SK-N-SH treated with all-trans-retinoic acid at 6 μM for 48 hours (cell line): ENCODE measurements at places on chromosomes 5 and 9.

DNA sequence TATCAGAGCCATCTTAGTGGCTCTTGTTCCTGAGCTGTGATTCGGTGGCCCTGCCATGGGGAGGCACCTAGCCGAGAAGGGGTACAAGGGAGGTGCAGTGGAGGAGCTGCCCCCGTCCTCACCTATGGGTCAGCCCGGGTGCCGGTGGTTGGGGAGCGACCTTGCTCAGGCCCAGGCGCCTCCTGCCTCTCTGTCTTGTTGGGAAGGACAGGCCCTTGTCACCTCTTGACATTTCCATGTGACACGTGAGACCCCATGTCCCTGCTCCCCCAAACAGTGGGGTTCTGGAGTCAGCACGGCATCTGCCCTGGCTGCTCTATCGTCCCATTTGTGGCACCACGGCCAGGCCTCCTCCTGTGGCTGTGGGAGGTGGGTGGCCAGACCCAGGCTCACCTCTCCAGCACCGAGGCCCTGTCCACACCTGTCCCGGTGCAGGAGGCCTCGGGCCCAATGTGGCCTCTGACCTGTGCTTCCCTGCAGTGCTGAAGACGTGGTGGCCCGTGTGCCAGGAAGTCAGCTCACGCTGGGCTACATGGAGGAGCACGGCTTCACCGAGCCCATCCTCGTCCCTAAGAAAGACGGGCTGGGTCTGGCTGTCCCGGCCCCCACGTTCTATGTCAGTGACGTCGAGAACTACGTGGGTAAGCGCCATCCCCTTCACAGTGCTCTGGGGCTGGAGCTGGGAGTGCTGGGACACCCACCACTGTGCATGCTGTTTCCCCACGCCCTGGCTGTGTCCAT lies 68.9 kb downstream of the PHF2 start:
- no peak for ATAC-seq

GRCh38 chr5:106521701-106522100 lies 1149.0 kb downstream of the EFNA5 start:
- peak; percentile 66 for ATAC-seq

- no peak for ATAC-seq
Measured at GRCh38 chr9:4615251-4615650, 46.8 kb upstream of the PLPP6 start.

DNA sequence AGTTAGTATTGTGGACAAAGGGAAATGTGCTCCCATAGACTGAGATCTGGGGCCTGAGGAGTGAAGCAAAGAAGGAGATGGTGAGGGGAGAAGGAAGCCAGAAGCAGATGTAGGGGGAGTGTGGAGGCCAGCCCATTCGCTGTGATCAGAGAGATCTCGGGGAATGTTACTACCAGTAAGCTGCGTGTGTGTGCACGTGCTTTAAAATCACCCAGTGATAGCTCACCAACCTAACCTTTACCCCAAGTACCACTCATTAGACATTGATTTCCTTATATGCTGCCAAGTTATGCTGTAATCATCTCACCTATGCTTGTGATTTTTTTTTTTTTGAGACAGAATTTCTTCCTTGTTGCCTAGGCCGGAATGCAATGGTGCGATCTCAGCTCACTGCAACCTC lies 659.1 kb downstream of the IRX1 start:
- no peak for ATAC-seq

DNA sequence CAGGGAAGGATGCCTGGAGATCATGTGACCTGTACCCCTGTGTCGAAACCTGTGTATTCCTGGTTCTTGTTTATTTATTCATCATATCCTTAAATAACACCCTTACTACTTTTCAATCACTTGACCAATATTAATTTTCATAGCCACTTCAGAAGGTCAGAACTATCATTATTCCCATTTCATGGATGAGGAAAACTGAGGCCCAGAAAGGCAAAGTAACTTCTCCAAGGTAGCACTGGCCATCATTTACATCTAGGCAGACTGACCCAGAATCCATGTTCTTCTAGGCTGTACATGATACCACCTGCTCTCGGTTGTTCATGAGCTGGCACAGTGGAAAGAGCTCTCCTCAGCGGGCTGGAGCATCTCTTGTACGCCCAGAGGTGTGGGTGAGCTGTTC lies 49.4 kb downstream of the KCNIP1 start:
- ATAC-seq, result no peak

GRCh38 chr9:134434894-134435506 lies 108.7 kb downstream of the RXRA start:
- peak; percentile 87 for ATAC-seq

- ATAC-seq, result no peak
Measured at GRCh38 chr5:89043676-89044075, 160.7 kb upstream of the MEF2C start.

DNA sequence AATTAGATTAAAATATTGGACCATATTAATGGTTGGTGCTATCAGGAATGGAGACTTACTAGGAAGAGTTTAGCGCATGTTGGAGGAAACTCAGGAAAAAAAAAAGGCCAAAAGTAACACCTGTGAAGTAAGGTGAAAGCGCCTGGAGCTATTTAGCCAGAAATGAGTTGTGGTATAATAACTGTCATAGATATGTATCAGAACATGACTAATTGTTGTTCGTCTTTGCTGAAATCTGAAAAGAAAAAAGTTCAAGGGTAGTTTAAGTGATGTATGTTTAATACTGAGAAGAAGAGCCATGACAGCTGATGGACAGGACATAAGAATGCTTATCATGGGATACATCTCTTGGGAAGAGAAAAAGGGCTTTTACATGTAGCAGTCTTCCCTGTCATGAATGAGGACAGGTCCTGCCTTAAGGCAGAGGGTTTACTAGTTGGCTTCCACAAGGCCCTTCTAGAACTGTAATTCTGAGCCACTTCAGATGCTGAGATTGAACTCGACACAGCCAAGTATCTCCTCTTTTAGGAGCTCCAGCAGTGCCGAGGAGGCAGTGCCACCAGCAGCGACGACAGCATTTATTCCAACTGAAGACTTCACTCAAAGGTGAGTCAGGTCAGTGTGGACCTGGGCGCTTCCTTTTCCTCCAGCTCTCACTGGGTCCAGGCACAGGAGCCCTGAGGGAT lies 940 bp upstream of the CAMK4 start:
- ATAC-seq, result peak; percentile 11; the same call in 1 of the 3 replicates

- ATAC-seq, result no peak
Measured at GRCh38 chr5:143248391-143248790, 155.1 kb downstream of the NR3C1 start.

DNA sequence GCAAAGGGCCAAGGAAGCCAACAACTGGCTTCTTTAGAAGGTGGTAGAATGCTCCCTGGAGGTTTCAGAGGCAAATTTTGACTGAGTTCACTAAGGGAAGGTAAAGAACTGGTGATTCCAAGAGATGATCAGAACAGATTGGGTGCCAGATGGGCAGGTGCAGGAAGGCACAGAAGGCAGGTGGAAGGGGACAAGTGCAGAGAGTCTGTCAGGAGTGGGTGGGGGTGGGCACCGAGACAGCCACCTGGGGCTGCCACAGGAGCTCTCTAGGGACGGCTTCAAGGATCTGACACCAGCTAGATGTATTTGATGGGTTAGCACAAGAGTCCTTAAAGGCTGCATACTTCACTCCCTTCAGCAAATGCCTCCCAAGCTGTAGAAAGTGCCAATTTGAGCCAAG lies 207.3 kb downstream of the PTTG1 start:
- no peak for ATAC-seq

- ATAC-seq, result no peak
Measured at GRCh38 chr5:155080721-155081120, 67.2 kb downstream of the KIF4B start.

GRCh38 chr9:34450644-34451043 lies 7.7 kb downstream of the FAM219A start:
- ATAC-seq, result no peak
